NCI-H1694 treated with DMSO at 0.1 percent for 48 hours (cell line): ENCODE measurements at places on chromosomes 16 and 17.

DNA sequence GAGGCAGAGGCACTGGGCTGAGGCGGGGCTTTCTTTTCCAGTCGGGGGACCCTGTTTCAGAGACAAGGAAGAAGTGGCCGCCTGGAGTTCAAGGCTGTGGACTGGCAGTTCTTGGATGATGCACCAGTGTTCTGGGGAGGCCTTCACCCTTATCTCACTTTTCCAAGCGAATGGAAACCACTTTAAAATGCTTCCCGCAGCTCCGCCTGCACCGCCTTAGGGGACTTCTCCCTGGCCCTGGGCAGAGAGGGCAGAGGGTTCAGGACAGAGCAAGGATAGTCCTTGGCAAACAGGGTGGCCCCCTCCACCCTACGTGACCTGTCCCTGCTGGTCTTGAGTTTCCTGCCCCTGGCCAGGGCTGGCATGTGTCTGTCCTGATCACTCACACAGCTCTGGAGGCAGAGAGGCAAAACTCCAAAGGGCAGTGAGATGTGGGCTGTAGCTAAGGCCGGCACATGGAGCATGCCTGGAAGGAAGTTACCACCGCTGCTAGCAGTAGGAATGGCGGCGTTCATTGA is 20.6 kb downstream of the RTN4RL1 start:
- DNase-seq: no peak

DNA sequence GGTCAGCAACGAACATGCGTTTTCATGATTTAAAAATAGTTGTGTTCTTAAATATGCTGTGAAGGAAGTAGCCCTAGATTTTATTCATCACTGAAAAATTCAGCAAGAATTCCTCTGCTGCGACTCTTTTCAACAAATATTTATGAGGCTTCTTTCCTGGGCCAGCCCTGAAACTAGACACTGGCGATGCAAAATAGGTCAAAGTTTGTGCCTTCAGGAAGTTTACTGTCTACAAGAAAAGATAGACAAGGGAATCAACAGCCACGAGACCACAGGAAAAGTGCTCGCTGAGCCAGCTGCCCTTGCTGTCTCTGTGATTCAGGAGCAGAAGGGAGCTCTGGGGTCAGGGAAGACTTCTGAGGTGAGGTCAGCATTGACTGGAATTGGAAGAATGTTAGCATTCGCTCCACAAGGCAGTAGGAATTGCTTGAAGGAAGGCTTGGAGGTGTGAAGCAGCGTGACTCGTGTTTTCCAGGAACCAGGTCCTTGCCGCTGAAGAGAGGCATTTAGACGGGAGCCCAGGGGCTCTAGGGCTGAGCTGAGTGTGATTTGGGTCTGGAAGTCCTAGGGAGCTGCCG is 1.9 kb upstream of the RPL26 start:
- no peak for DNase-seq

DNA sequence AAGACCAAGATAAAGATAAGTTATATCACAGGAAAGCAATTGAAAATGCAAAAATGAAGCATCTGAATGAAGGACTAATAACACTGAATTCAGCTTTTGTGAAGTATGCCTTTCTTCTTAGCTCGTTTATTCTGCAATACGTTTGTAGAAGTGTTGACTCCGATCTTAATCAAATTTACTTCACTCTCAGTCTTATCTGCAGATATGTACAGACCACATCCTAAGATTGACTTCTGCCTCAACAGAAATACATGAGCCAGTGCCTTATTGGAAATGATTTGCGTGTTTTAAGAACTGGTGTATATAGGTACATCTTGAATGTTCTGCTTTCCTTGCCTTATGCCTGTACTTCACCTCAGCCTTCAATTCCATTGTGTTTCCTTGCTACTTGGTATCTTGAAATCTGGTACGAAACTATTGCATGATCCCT is 1.3 kb downstream of the ATF7IP2 start:
- DNase-seq: no peak

GRCh38 chr16:26983426-26983825 is 83.3 kb upstream of the C16orf82 start:
- DNase-seq: no peak

DNA sequence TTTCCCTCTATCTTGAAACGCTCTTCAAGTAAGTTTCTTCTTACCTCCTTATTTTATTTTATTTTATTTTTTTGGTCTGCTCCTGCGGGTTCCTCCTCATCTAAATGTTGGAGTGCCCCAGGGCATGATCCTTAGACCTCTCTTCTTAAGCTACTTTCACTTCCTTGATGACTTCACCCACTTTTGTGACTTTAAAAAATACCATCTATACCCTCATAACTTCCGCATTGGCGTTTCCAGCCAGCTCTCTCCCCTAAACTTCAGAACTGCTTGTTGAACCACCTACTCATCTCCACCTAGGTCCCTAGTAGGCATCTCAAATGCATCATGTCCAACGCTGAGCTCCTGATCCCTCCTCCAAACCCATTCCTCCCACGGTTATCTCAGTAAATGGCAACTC is 51.4 kb upstream of the NFAT5 start:
- DNase-seq: no peak

DNA sequence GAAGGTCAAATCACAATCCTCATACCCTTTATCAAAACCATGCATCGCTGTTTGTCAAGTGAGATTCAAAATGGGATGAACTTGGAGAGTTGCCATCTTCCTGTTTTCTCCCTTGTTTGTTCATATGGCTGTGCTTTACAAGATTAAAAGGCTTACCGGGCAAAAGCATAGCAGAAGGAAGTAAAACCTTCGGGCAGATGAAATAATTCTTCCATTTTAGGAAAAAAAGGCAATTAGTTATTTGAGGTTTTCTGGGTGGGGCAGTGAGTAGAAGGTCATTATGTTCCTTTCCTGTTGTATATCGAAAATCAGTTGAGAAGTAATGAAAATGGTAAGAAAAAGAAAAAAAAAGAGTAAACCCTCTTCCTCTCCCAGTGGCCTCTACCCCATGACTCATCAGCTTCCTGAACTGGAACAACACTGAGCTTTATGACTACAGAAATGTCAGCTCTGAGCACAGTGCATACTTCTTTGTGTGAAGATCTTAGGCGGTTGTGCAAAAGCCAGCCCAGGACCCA is 369.2 kb downstream of the CDH13 start:
- no peak for DNase-seq
